Stimulated activated CD4-positive, alpha-beta T cell treated with anti-CD3 and anti-CD28 coated beads, TNF-alpha, amount 100 ng/mL, for 48 hours (primary cell): ENCODE measurements at places on chromosomes 2 and 18.
A peak's percentile ranks its signal among the peaks of the same experiment; 100 is the strongest.

DNA sequence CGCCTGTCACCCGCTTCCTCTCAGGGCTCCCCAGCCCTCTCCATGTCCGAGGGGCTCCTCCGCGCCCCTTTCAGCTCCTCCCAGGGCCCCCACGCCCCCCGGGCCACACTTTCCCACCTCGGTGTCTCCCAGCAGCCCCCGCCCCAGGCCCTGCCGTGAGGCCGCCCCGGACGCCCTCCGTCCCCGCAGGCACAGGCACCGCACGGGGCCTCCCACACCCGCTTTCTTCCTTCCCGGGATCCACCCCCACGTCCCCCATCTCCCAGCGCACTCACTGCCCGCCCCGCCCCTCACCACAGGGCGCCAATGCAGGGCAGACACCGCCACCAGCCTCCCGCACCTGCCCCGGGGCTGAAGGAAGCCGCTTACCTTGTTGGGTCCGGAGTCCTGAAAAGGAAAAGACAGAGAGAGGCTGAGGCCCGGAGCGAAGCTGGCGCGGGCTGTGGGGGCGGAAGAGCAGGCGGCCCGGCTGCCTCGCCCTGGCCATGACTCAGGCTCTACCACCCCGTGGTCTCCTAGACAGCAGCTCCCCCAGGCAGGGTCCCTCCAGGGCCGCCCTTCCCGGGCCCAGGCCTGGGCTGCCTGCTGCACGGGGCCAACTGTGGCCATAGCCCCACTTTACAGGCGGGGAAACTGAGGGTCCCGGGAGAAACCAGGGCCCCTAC is 37.7 kb downstream of the KIF1A start:
- DNase-seq: no peak

DNA sequence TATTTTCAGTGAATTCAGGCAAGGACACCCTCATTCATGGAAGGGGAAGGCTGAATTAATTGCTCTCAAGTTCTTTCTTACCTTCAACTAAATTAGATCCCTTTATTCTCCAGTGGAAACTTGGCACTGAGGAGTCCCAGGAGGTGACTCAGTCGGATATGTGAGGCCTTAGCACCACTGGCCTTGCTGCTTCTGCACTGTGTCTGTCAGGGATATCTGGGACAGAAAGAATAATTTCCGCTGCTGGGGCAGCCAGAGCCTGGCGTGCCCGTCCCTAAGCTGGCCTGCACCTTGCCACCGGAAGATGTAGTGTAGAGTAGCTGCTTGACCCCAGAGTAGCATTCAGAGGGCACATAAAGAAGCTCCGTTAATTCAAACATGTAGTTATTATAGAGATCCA is 53.4 kb downstream of the LIMS1 start:
- DNase-seq: no peak

GRCh38 chr2:201572846-201573508 is 70.3 kb downstream of the TMEM237 start:
- DNase-seq: no peak

DNA sequence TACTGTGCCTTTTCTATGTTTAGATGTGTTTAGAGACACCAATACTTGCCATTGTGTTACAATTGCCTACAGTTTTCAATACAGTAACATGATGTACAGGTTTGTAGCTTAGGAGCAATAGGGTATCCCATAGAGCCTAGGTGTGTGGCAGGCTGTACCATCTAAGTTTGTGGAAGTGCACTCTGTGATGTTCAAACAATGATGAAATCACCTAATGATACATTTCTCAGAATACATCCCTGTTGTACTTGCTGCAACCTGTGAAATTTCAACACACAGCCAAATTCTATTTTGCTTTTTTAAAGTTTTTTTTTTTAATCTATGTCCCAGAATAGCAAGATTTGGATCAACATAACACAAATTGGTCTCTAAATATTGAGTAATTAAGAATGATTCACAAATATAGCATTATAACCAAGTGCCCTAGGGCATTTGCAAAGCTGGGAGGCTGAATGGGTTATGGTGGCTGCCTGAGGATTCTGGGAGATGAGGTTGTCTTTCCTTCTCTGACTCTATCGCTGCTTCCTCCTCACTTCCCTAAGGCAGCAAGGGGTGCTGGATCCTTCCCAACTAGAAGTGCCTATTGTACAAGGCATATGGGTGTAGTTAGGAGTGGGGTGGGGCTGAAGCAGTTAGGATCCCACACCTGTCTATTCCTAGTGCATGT is 78.3 kb downstream of the SKA1 start:
- DNase-seq: no peak

GRCh38 chr2:237701859-237702390 is 74.5 kb downstream of the LRRFIP1 start:
- no peak for DNase-seq

- no peak for DNase-seq
These were observed 963 bp downstream of the INPP1 start for GRCh38 chr2:190344276-190344827.

GRCh38 chr2:393711-394696 is 106.1 kb upstream of the ALKAL2 start:
- peak; percentile 26 for DNase-seq

DNA sequence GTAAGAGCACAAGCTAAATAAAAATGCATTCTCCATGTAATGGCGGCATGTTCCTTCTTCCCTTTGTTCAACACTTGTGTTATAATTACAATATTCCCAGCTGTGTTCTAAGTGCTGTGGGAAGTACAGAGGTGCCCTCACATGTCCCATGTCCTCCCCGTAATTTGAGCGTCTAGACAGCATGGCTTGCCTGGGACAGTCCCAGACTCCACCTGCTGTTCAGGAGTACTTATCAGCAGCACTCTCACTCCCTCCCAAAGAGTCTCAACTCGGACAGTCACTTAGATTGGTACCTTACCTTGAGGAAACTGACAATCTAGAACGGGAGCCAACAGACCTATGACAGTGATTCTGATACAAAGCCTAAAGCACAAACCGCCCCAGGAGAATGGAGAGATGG is 370.5 kb downstream of the EIPR1 start:
- DNase-seq: no peak

GRCh38 chr2:85355073-85355410 is 473 bp downstream of the ELMOD3 start:
- no peak for DNase-seq
